Suppressor macrophage treated with lipopolysaccharide for 4 hours (primary cell): ENCODE measurements at places on chromosomes 7 and 10.

DNA sequence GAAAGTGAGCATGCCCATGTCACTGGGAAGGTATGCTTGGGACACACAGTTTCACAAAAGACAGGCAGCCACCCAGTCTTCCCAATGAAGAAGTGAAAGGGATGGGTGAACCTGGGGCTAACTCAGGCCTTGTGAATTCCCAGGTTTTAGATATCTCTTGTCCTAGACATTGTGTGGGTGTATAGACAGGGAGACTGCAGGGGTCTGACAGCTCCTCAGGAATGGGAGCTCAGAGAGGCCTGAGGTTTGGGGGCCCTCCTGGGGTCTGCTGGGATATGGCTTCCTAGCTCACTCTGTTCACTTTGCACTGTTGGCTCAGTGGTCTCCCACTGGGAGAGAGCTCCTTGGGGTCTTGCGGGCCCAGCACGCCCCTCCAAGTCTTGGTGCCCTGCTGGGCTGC, 47.0 kb downstream of the WDFY4 start:
- no peak for DNase-seq

DNA sequence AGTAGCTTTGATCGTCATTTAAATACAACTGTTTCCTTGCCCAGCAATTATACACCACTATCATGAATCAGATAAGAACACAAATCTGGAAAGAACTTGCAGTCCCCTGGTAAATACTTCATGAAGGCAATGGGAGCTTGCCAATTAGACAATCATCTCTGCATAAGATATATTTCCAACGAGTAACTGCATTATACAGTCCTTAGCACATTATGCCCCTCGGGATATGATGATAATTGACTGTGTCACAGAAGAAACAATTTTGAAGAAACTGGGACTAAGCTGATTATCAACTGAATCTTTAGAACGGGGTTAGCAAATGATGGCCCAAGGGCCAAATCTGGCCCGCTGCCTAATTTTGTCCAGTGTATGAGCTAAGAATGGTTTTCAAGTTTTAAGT, 155.7 kb downstream of the TRIL start:
- DNase-seq = no peak

- no peak for DNase-seq
Measured at GRCh38 chr10:2670864-2671263, 396.5 kb upstream of the PFKP start.

GRCh38 chr10:91908337-91909116, 759 bp downstream of the FGFBP3 start:
- peak; percentile 80 for DNase-seq

DNA sequence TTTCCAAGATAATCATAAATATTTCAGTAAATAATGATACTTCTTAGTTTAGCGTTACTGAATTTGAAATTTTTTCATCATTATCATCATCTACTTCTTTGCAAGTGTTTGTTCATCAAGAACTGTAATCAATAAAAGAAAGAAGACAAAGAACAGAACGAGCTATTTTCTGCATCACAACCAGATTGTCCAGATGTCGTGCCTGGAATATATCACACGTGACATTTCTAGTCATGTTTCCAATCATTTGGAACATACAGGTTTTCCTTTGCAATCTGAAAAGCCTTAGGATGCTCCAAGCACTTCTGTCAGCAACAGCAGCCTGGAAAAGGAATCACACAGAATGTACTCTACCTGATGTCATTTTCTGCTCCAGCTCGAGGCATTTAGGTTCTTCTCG, 107.4 kb downstream of the FAM107B start:
- no peak for DNase-seq

DNA sequence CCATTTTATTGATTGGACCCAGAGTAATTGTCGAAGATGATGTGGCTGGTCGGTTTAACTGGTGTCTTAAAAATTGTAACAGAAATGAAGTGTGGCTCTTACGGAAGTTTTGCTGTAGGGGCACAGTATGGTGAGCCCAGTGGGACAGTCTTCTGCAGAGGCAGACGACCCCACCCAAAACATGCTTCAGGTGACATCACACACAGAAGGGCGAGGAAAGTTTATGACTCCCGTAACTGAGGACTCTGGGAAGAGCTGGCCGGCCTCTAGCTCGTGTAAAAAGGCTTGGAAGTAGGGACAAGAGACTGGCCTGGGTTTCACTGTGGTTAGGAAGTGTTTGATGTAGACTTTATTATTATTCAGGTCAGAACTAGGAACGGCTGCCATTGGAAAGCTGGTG, 73.3 kb downstream of the HTR5A start:
- DNase-seq = no peak

- DNase-seq = no peak
Measured at GRCh38 chr7:132840199-132840598, 241.7 kb downstream of the CHCHD3 start.

GRCh38 chr10:28738200-28738599, 60.9 kb downstream of the BAMBI start:
- DNase-seq = peak; percentile 7

DNA sequence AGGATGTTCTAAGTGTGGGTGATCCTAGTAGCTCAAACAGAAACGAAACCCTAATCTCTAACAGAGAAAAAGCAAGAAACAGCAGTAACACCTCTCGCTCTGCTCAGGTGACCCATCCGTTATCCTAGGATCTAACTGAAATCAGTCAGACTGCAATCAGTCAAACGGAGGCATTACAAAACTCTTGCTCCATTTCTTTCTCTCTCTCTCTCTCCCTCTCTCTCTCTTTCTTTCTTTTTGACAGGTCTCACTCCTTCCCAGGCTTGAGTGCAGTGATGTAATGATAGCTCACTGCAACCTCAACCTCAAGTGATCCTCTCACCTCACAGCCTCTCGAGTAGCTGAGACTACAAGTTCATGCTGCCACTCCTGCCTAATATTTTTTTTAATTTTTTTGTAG, 1283.5 kb upstream of the CELF2 start:
- DNase-seq = no peak

GRCh38 chr10:47092831-47093230, 181.6 kb downstream of the PTPN20 start:
- DNase-seq = no peak

- no peak for DNase-seq
Measured at GRCh38 chr10:122618461-122619165, 58.1 kb downstream of the DMBT1 start.

- DNase-seq = no peak
Measured at GRCh38 chr7:37061849-37062559, 337.7 kb upstream of the AOAH start.

DNA sequence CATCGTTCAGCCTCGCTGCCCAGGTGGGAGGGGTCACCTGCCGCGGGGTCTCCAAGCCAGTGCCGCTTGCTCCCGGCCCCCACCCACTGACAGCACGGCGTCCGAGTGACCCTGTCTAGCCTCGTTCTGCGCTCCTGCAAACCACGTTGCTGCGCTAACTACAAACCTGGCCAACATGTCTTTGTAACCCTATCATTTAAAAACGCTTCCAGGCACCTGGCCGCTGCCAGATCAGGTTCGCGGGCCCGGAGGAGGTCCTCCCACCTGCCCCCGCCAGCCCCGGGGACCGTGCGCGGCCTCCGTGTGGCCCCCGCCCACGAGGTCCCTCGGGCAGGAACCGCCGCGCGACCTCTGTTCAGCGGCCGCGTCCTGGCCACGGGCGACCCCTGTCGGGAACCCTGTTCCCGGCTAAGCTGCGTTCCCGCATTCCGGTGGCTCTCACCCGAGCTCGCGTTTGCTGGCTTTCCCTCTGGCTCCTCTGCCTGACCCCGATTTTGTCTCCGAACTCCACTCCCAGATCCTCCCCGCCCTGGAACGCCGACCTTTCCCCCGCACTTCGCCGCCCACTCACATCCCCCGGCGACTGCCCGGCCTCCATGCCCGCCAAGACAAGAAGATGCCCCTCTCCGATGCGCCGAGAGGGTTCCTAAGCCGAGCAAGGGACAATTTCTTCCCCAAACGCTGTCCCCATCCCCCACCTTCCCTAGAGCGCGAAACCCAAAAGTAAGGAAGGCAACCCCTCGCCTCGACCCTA, 2.4 kb downstream of the SFMBT2 start:
- DNase-seq = peak; percentile 67

- DNase-seq = no peak
Measured at GRCh38 chr7:13933536-13933935, 55.9 kb downstream of the ETV1 start.

GRCh38 chr7:110590415-110590814, 500.5 kb upstream of the LRRN3 start:
- DNase-seq = no peak

DNA sequence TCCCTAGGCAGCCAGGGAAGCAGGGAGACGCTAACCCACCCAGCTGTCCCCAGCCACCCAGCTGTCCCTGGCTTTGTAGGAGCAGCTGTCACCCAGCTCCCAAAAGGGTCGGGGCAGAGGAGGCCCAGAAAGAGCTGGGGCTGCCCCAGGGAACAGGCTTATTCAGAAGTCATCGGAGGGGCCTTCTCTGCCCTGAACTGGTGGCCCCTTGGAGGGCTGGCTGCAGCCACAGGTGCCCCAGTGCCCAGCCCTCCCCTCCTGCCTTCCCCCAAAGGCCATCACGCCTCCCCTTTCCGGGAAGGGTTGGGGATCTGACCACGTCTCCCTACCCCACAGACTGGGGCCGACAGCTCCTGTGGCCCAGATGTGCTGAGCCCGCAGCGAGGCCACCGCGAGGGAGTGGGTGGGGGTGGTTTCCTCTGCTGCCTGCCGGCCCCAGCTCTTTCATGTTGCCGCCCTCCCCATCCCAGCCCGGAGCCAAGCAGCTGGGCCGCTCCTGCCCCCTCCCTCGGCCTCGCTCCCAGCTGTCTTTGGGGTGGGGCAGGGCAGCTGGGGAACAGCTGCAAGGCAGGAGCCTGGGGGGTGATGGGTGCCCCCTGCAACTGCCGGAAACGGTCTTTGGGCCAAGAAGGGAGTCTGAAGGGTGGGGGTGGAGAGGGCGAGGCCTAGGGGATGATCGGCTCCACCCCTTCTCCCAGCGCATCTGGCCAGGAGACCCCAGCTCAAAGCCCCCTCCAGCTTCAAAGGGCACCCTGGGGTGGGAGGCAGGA, 16.8 kb downstream of the TRIM8 start:
- DNase-seq = peak; percentile 50

- DNase-seq = no peak
Measured at GRCh38 chr10:46551701-46552525, 4.5 kb downstream of the GPRIN2 start.

- no peak for DNase-seq
Measured at GRCh38 chr10:10855151-10855581, 162.5 kb upstream of the CELF2 start.

- no peak for DNase-seq
Measured at GRCh38 chr10:97774811-97775294, 3.1 kb upstream of the SFRP5 start.

DNA sequence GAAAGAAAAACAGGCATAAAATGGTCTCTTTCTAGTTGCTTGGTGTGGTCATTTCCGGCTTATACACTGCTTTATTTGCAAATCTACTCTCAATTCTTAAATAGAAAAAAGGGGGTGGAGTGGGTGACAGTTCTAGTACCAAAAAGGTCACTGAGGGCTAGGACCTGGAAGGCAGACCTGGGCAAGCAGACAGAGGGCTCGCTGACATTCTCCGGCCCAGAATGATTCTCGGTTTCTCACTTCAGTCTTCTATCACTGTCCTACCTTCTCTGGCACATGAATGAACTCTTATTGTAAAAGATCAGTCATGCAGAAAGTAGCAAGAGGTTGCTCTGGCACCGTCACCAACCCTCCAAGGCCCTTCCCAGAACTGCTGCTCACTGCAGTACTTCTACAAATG, 54.0 kb downstream of the MALSU1 start:
- DNase-seq = no peak

DNA sequence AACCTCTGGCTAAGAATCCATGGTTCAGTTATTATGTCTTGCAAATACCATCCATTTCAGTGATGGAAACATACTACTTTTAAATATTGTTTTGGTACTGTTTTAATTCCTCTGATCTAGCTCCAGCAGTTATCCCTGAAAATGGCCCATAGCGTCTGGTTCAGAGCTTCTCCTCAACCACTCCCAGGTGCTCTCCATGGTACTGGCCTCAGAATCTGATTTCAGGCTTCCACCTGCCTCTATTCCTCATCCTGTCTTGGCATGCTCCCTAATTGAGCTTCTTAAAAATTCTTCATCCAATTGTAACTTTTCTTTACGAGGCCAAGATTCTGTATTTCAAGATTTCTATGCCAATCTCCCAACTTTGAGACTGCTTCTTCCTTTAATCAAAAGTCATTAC, 236.3 kb downstream of the HTR7 start:
- DNase-seq = no peak

DNA sequence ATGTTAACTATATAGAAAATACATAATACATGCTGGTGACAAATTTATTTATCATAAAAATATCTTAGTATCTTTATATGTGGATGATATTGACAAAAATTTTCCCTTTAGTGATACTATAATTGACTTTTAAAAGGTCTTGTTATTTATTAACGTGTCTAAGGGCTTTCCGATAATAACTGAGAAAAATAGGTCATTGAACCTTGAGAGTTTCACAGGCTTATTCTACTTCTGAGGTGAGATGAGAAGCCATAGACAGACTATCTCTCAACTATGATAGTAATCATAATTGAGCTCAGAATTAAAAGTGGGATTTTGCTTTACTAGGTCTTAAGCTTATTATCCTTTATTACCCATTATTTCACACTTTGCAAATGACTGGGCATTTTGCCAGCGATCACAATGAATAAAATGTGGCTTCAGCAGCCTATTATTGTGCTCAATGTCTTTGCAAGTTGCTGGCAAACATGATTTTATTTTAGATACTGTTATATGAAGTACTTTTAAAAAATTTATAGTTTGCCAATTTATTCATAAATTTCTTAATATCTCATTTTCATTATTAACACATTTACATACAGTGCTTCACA, 574.5 kb downstream of the ZWINT start:
- no peak for DNase-seq

GRCh38 chr7:117127585-117128168, 174.4 kb downstream of the ST7 start:
- DNase-seq = peak; percentile 78

DNA sequence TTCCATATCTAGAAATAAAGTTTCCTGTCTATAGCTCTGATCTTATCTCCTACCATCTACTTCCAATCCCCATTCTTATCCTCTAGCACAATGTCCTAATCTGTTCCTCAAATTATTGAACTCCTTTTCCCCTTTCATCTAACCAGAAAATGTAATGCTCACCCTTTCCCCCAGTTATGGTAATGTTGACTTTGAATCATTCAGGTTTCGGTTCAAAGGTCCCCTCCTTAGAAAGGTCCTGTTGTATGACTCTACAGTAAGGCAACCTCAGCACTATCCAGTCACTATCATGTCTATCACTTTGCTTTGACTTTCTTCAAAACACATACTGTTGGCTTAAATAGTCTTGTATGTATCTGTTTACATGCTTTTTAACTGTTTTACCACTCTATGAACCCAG, 264.2 kb upstream of the PCDH15 start:
- DNase-seq = no peak

- no peak for DNase-seq
Measured at GRCh38 chr7:46490406-46490805, 569.3 kb upstream of the IGFBP3 start.
